ENCODE measurements at places on chromosomes 5 and 9. TPM values are rescaled to one million over a fixed set of nuclear protein-coding genes. Genes with fewer than 3 reads are reported as not detected.

The BRINP1 gene
- 0.58 TPM for total RNA-seq

The ANGPTL2 gene
- 3.0 TPM for total RNA-seq

The TMEM174 gene
- total RNA-seq: not detected

The DTWD2 gene
- total RNA-seq: 2.1 TPM

The ACSL6 gene
- under 0.01 TPM for total RNA-seq

The GPR151 gene
- not detected for total RNA-seq

The HK3 gene
- not detected for total RNA-seq

The PHYHD1 gene
- total RNA-seq: 5.5 TPM

The C6 gene
- not detected for total RNA-seq

The MEF2C gene
- total RNA-seq: 2.6 TPM

The TYRP1 gene
- not detected for total RNA-seq

The DMRT3 gene
- not detected for total RNA-seq

The COL5A1 gene
- total RNA-seq: 212 TPM

The GRXCR2 gene
- not detected for total RNA-seq

The TMEFF1 gene
- total RNA-seq: under 0.01 TPM

The BASP1 gene
- total RNA-seq: 138 TPM

The MAMDC4 gene
- 1.4 TPM for total RNA-seq

The RNF20 gene
- total RNA-seq: 18.3 TPM

The TRPM3 gene
- 10.6 TPM for total RNA-seq
